Left lobe of liver (tissue), 2 donors: ENCODE measurements at places on chromosomes 1 and 21. TPM values are rescaled to one million over a fixed set of nuclear protein-coding genes. Genes with fewer than 3 reads are reported as not detected.

Gene KLF18
- total RNA-seq, result not detected

Gene S100A3
- total RNA-seq, result not detected

Gene NBPF3
- 3.5 TPM for total RNA-seq

Gene CFAP74
- 3.5 TPM for total RNA-seq

Gene KAZN
- 4.4 TPM for total RNA-seq

Gene IVL
- total RNA-seq, result not detected

Gene FBXO2
- 15.0 TPM for total RNA-seq

Gene CELA3A
- 13.4 TPM for total RNA-seq

Gene SPOCD1
- total RNA-seq, result 0.08 TPM

GRCh38 chr1:208928349-208929010, 655.0 kb upstream of the CAMK1G start:
- no peak for DNase-seq

- DNase-seq, result no peak
Observed at GRCh38 chr1:228554107-228554506, 66.9 kb downstream of the RNF187 start.

DNA sequence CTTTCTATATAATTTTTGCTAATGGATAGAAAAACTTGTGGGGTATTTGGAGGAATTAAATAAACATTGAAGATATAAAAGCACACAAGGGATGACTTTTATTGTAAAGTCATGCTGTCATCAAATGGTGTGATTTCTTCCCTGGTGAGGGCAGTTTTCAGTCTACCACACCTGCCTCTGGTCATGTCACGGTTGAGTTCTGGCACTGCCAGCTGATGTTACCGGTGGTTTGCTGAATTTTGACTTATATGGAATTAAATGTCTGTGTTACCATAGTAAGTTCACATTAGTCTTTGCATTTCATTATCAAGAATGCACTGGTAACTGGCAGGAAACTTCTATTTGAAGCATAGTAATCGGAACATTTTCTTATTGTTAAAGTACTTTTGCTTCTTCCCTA, 13.4 kb downstream of the S1PR1 start:
- no peak for DNase-seq

GRCh38 chr1:67814121-67814772, 19.0 kb downstream of the GNG12 start:
- no peak for DNase-seq

- DNase-seq, result no peak
Observed at GRCh38 chr1:175481126-175482070, 262.0 kb downstream of the TNR start.

GRCh38 chr1:98110674-98111073, 189.8 kb upstream of the DPYD start:
- DNase-seq, result no peak

DNA sequence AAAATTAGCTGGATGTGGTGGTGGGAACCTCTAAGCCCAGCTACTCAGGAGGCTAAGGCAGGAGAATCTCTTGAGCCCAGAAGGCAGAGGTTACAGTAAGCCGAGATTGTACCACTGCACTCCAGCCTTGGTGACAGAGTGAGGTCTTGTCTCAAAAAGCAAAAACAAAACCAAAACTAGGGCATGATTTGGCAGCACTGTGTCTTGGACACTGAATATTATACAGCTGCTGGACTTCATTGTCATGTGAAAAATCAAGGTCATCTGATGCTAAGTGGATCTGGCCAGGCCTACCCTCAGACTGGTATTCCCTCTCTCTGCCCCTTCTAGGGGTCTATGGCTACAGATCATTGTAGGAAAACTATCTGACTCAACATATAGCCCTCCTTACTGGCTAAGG, 55.2 kb upstream of the MRPS6 start:
- no peak for DNase-seq

DNA sequence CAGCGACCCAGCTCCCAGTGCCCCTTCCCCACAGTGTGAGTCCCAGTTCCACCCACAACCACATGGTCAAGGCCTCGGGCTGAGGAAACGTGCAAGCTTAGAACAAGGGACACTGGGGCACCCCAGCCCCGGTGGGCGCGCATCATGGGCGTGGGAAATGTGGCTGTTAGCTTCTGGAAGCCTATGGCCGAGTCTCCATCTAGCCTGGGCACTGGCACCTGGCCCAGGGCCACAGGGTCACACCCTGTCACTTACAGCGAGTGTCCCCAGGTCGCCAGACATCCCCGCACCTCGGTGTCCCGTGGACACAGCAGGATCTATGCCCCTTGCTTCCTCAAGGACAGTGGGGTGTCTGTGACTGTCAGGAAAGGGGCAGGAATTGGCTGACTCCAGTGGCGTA, 37.0 kb upstream of the COL6A1 start:
- DNase-seq, result no peak

- no peak for DNase-seq
Observed at GRCh38 chr1:203133970-203134725, 6.6 kb downstream of the ADORA1 start.

DNA sequence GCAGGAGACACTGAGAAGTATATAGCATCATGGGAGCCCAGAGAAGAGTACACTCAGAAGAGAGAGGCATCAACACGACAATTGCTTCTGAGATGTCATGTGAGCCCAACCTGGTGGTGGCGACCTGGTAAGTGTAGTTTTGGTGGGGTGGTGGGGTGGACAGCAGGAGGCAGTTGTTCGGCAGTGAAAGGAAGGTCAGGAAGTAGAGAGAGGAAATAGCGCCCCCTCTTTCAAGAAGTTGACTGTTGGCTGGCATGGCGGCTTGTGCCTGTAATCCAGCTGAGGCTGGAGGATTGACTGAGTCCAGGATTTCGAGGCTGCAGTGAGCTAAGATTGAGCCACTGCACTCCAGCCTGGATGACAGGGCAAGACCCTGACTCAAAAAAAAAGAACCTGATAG, 12.6 kb downstream of the RSPO1 start:
- DNase-seq, result no peak

- DNase-seq, result no peak
Observed at GRCh38 chr1:245306628-245307410, 152.0 kb downstream of the KIF26B start.

- no peak for DNase-seq
Observed at GRCh38 chr1:77742011-77742555, 17.6 kb downstream of the USP33 start.
